Diencephalon (tissue), 1 donor: ENCODE measurements at places on chromosomes 13 and 19. TPM values are rescaled to one million over a fixed set of nuclear protein-coding genes. Genes with fewer than 3 reads are reported as not detected.

The MLLT1 gene
- 27.0 TPM for total RNA-seq

The MCEMP1 gene
- not detected for total RNA-seq

The GET3 gene
- 71.5 TPM for total RNA-seq

The TBXA2R gene
- 1.4 TPM for total RNA-seq

The TNFSF9 gene
- total RNA-seq, result 4.2 TPM

The ZNF846 gene
- total RNA-seq, result 20.5 TPM

The SHISA7 gene
- total RNA-seq, result 4.6 TPM

The PNMA8B gene
- 33.0 TPM for total RNA-seq

The RAB3A gene
- total RNA-seq, result 72.0 TPM

The APOC1 gene
- total RNA-seq, result 17.8 TPM
